ENCODE measurements at places on chromosomes 6 and 20. TPM values are rescaled to one million over a fixed set of nuclear protein-coding genes. Genes with fewer than 3 reads are reported as not detected.

DNA sequence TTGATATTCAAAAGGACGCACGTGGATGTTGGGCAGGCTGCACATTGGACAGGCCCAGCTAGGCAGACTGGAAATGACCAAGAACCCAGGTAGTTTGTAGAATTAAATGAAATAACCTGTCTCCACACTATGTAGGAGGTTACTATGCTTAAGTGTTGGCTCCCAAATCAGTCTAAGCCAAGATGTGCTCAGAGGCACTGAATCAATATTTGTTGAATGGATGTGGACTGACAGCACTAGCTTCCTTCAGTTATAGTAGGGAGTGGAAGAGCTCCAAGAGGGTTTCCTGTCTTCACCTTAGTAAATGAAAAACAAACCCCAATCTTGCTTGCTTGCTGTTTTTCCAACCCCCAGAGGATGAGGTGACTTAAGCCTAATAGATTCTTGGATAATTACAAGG, 180.5 kb downstream of the JARID2 start:
- H3K4me3 ChIP-seq: no peak overlapping the region
- H3K36me3 ChIP-seq: no peaks in the 10 kb centered on the region
- no peaks in the 10 kb centered on the region for H3K27me3 ChIP-seq

Gene SALL4
- polyA plus RNA-seq: not detected

DNA sequence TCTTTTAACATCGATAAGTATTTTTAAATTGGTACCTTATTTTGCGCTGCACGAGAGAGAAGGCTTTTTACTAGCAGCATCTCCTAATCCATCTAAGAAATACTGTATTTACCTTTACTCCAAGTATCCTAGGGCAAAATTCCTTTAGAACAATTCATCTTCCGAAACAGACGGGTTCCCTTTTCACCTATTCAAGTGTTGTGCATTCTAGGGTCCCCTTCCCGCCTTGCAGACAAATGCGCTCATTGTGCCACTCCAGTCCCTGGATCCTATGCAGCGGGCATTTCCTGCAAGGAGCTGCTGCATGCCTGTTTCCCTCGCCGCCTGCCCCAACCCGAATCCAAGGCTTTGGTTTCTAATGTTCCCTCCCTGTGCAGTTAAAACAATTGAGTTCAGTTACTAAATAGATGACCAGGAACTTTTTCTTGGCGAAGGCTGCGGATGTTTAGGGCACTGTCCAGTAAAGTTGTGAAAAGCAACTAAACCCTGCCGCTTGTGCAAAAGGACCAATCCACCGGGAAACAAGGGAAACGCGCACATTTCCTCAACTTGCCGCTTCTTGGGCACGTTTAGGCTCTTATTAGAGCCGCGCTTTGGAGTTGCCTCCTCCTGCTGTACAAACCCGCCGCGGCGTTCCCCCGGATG, 556 bp upstream of the SCAF8 start:
- peak overlapping the region; percentile 86 for H3K27ac ChIP-seq
- H3K36me3 ChIP-seq: no peaks in the 10 kb centered on the region
- H3K4me3 ChIP-seq: peak overlapping the region; percentile 74
- peaks cover 36% of the 10 kb centered on the region for H3K4me1 ChIP-seq
- H3K27me3 ChIP-seq: no peaks in the 10 kb centered on the region

DNA sequence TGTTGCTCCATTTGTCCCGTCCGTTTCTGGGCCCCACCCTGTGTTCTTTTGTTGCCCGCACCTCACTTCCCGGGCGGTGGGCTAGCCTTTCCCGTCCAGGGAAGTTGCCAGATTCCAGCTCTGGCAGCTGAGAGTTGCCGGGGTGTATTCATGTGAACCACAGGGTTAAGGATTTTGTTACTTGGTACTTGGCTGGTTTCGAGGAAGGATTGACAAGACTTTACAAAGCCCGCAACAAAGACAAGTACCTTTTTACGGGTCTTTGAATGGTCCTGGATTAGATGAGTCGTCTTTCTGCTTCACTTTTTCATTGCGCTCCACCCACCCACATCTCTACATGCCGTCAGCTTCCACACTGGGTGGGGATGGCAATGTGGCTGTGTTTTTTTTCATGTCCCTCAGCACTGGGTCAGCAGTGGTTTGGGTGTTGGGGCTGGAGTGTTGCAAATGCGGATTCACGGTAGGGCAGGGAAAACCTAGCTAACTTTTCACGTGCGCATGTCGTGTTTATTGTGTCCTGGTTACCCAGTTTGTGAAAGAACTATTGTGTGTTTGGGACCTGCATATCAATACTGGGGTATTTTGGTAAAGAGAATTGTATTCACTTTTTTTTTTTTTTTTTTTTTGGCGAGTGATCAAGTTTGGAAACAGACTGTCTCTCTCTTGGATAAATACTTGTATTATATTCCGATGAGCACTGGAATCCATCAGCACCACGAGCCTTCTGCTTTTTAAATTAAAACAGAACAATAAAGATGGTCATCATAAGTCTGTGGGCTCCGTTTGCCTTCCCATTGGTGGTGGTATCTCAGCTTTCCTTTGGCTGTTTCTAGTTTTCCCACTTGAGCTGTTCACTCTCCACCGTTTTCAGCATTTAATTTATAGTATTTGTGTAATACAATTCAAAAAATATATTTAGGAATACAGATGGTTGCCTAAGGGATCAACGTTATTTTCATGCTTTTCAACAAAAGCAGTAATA, 1.2 kb downstream of the DUSP22 start:
- no peaks in the 10 kb centered on the region for H3K36me3 ChIP-seq
- no peaks in the 10 kb centered on the region for H3K27me3 ChIP-seq
- no peak for DNase-seq
- peak overlapping the region; percentile 69 for H3K27ac ChIP-seq

Gene SAMD3
- polyA plus RNA-seq: 220 TPM

Gene RIMS1
- not detected for polyA plus RNA-seq

- H3K27ac ChIP-seq: no peak overlapping the region
- no peaks in the 10 kb centered on the region for H3K36me3 ChIP-seq
- H3K4me1 ChIP-seq: no peaks in the 10 kb centered on the region
- no peak for DNase-seq
- no peak overlapping the region for H3K4me3 ChIP-seq
Measured at GRCh38 chr6:160253714-160254113, 4.9 kb downstream of the SLC22A2 start.

Gene SRMS
- not detected for polyA plus RNA-seq

DNA sequence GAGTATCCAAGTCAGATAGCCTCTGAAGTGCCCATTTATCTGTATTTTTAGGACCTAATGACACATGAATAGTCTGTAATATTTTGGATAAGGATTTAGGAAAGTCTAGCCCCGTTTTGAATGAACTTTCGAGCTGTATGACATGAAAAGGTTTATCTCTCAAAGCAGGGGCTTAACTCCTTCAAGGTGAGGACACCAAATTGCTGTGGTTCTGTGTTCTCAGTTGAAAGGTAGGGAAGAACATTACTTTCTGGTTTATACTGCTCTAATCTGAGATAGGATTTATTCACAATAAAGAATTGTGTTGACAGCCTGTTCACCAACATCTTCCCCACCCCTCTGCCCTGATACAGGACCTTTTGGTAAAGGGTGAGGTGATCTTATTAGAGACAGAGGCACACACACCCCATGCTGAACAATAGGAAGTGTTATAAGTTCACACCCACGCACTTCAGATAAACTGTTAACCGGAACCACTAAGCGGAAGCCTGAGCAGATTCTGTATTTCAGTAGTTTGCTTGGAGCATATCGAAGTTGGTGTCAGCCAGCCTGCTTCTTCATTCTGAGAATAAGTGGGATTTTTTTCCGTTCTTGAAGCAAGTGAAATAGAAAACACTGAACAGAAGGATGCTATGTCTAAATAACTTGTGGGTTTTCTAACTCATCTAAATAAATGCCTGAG, 223.3 kb downstream of the TMEM242 start:
- H3K27me3 ChIP-seq: no peaks in the 10 kb centered on the region
- peak overlapping the region; percentile 36 for H3K27ac ChIP-seq
- peak; percentile 55 for DNase-seq
- H3K36me3 ChIP-seq: no peaks in the 10 kb centered on the region
- H3K4me3 ChIP-seq: peak overlapping the region; percentile 15

DNA sequence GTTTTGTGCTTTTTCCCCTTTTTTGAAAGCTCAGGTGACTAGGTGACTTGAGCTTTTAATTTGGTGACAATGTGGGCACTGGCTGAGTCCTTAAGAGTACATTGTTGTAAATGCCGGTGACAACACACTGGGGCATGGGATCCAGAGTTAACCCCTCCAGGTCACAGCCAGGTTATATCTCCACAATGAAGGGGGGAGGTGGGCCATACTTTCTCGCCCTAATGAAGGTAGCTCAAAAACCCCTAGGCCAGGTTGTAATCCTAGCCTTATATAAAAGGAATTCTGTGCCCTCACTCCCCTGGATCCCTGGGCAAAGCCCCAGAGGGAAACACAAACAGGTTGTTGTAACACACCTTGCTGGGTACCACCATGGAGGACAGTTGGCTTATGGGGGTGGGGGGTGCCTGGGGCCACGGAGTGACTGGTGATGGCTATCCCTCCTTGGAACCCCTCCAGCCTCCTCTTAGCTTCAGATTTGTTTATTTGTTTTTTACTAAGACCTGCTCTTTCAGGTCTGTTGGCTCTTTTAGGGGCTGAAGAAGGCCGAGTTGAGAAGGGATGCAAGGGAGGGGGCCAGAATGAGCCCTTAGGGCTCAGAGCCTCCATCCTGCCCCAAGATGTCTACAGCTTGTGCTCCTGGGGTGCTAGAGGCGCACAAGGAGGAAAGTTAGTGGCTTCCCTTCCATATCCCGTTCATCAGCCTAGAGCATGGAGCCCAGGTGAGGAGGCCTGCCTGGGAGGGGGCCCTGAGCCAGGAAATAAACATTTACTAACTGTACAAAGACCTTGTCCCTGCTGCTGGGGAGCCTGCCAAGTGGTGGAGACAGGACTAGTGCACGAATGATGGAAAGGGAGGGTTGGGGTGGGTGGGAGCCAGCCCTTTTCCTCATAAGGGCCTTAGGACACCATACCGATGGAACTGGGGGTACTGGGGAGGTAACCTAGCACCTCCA, 2.2 kb upstream of the VEGFA start:
- no peaks in the 10 kb centered on the region for H3K36me3 ChIP-seq
- peaks cover 9% of the 10 kb centered on the region for H3K27me3 ChIP-seq
- H3K4me1 ChIP-seq: no peaks in the 10 kb centered on the region
- H3K4me3 ChIP-seq: no peak overlapping the region
- no peak overlapping the region for H3K27ac ChIP-seq
- DNase-seq: no peak

All from CD8-positive, alpha-beta memory T cell (primary cell).